ENCODE measurements at places on chromosomes 3 and 15.

- no peak for DNase-seq
These were observed 49.2 kb upstream of the CTDSPL start for GRCh38 chr3:37812499-37812896.

DNA sequence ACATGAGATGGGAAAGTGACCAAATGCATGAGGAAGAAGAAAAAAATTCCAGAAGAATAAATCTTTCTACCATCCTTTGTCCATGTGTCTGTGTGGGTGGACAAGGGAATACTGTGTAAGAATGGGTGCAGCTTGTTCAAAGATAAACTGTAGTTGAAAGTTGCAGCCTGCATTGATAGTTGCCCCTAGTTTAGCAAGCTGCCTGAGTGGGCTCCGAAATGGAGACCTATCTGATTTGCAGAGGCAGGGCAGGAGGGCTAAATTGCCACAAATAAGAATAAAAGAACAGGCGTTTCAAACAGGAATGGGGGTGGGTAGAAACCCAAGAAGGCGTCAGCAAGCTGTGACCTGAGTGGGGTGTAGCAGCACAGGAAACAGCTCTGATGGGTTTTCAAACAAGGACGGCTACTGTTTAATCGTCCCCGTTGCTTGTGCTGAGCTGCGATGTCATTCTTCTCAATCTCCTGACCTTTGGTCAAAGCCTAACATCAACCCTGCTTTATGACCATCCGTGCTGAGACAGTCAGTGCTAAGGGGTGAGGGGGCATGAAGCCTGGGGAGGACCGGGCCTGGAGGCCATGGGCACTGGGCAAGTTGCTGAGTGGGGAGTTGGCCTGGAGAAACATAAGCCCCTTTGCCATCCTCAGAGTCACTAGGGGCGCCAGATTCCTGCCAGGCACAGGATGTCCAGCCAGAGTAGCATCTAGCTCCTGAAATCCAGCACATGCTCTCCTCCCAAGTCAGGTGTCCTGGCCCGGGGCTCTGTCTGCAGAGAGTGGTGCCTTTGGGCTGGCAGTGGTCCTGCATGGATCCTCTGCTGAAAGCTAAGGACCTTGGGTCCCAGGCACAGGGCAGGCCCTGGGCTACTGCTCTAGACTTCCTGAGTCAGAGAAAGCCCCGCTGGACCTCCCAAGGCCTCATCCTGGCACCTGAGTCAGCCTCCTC lies 19.2 kb upstream of the C15orf39 start:
- DNase-seq = no peak

GRCh38 chr15:65460741-65461347 lies 38.1 kb upstream of the IGDCC4 start:
- DNase-seq = peak; percentile 37

DNA sequence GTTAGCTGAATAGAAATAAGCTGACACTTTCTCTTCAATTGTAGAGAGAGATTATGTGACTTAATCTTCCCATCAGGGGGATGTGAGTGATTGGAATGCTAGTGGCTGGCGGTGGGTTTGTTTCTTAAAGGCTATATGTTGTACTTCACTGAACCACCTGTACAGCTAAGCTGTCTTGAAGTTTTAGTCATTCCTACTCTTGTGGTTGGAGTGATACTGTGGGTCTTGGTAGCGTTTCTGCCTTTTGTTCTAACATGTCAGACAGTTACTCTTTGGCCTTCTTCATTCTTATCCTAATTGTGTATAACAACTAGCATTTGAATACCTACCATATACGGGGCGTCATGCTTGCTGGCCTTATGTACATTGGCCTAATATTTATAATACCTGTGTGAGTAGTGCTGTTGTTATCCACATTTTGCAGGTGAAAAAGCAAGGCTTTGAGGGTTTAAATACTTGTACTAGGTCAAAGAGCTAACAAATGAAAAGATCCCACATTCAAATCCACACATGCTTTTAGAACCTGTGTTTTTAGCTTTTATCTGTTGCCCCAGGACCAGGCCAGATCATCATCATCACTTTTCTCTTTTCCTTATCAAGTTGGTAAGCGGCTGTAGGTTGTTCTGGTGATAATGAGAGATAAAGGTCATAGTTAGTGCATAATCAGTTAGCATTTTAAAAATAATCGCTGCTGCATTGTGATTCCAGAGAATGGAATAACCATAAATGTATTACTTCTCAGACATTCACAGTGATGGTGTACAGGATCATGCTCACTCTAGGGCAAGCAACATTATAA lies 50.2 kb downstream of the AKAP13 start:
- no peak for DNase-seq

DNA sequence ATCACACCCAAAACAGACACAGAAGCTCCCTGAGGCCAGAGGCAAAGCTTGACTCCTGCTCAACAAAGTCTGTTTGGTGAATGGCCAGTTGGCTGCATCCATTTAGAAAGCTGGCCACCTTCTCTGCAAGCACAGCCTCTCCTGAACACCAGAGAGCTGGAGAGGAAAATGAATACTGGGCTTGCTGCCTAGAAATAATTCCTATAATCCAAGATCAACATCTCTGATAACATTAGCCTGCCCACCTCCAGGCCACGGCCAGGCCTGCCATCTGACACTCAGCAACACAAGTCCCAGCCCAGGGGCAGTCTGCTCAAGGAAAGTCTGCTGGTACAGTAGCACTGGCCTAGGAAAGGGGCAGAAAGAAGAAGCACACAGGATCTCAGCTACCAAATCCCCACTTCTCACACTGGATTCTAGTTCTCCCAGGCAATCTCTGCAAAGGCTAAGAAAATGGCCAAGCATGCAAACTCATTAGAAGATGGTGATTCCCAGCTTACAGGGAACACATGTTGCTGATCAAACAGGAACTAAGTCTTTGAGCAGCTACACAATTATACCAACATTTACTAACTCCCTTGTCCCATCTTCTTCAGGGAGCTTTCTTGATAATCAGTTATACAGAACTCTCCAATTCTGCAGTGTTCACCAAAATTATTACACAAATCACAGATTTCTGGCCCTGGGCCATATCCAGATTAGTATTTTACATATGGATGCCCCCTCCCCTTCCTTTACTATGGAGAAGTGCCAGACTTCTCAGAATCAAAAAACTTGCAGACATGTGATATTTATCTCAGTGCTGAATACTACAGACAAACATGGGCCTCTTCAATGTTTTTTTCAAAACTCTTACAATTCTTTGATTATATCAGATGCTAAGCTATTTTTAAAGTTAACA lies 9.9 kb downstream of the TBC1D2B start:
- DNase-seq = no peak

DNA sequence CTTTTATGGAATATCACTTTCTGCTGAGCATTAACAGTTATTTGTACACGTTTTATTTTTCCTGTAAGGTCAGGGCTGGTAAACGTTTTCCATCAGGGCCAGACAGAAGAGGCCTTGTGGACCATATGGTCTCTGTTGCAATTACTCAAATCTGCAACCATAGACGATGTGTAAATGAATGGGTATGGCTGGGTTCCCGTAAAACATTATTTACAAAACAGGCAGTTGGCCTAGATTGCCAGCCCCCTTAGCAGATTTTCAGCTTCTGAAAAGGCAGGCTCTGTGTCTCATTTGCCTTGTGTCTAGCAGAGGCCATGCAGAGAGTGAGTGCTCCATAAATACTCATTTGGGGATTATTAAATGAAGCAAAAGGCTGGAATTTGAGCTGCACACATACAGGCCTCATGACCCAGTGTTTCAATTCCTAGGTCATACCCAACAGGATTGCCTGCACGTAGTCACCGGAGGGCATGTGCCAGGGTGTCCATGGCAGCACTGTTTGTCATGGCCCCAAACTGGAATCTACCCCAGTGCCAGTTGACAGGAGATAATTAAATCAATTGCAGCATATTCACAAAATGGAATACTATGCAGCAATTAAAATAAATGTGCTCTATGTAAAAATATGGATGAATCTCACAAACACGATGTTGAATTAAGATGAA lies 51.3 kb downstream of the GPD1L start:
- no peak for DNase-seq

- no peak for DNase-seq
These were observed 35.6 kb downstream of the MAP1A start for GRCh38 chr15:43552986-43553385.

- DNase-seq = no peak
These were observed 99.6 kb downstream of the PGPEP1L start for GRCh38 chr15:98907927-98908471.

DNA sequence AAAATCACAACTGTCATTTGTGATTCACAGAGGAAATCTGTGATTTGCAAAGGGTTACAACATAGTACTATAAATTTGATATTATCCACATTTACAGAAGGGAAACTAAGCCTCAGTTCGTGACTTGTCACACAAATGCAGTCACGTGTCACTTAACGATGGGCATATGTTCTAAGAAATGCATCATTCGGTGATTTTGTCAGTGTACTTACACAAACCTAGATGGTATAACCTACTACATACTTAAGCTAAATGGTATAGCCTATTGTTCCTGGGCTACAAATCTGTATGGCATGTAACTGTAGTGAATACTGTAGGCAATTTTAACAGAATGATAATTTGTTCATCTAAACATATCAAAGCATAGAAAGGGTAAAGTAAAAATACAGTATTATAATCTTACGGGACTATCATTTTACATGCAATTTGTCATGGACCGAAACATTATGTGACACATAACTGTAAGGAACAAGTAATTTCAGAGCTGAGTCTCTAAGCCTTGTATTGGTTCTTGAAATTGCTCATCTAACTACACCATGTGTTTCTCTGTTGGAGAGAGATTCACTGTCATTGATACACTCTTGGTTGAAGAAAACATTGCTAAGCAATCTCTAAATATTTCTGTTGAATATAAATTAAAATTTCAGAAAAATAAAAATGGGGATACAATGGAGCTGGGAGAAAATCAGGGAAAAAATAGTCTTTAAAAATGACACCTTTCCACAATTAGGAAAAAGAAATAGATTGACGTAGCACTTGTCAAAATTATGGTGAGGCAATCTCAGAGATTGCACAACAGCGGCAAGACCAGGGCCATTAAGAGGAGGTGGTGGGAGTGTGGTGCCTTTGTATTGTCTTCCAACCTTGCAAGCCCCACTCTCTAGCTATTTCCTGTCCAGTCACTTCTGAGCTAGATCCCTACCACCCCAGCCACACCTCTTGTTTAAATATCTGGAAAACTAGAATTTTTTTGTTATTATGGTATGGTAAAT lies 645.8 kb upstream of the TBL1XR1 start:
- DNase-seq = no peak

- no peak for DNase-seq
These were observed 24.6 kb upstream of the INSYN1 start for GRCh38 chr15:73777741-73778140.

- peak; percentile 83 for DNase-seq
These were observed 282.3 kb upstream of the NECTIN3 start for GRCh38 chr3:110789315-110789714.

GRCh38 chr15:77531191-77532000 lies 101.3 kb downstream of the LINGO1 start:
- DNase-seq = no peak

DNA sequence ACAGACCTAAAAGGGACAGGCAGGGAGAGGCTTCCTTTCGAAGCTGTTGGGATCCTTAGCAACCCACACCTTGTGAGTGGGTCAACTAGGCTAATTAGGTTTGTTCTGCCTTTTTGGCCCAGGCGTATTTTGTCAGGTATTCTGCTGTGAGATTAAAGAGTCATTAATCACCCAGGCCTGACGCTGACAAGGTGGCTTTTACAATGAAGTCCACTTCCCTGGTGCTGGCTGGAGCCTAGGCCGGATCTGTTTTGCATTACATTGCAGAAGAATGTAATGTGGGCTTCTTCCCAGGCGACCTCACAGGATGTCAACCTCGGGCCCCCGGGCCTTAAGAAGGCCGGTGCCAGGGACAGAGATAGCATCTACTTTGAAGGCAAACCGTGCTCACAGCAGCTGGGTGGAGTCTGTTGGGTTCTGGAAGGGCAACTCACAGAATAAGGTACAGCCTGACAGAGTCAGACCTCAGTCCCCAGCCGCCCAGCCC lies 76.9 kb downstream of the HES1 start:
- DNase-seq = no peak

GRCh38 chr3:32469151-32469874 lies 33.3 kb downstream of the CMTM6 start:
- DNase-seq = no peak

DNA sequence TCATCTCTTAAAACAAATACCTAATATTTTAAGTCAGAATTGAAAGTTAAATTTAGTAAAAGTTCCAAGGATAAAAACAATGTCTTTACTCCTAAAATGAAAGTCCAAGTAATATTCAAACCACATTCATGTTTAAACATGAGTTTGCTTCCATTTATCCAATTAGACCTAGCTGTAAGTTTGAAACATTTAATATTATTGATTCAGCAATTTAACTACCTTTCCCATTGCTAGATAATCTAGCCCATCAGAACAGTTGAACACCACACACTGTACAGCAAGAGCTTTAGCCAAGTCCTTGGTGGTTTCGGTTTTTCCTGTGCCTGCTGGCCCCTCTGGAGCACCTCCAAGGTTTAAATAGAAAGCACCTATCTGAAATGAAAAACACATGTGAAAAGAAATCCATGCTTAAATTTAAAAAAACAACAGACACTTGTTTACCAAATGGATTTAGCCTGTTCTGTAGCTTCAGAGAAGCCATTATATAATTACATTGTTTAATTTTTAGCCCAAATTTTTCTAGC lies 97.8 kb downstream of the DNAH12 start:
- no peak for DNase-seq

- DNase-seq = no peak
These were observed 14.1 kb downstream of the MGLL start for GRCh38 chr3:127808197-127808596.

- DNase-seq = no peak
These were observed 25.1 kb upstream of the POLG start for GRCh38 chr15:89359471-89360293.

DNA sequence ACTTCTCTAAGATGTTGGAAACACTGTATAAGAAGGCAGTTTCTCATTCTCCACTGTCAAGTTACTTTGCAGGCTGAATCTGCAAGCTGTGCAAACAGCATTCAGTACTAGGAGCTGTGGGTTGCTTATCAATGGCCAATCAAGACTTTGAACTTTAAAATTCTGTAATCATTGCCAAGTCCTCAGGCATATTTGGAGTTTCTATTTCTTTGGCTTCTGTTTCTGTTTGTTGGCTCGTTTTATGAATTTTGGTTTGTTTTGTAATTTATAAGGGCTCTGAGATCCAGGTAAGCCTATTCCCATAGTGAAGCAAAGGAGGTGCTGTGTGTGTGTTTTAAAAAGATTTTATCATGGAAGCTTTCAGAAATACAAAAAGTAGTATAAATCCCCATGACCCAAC lies 32.1 kb downstream of the TLNRD1 start:
- DNase-seq = no peak

GRCh38 chr3:135691240-135691639 lies 274.3 kb upstream of the PPP2R3A start:
- no peak for DNase-seq

DNA sequence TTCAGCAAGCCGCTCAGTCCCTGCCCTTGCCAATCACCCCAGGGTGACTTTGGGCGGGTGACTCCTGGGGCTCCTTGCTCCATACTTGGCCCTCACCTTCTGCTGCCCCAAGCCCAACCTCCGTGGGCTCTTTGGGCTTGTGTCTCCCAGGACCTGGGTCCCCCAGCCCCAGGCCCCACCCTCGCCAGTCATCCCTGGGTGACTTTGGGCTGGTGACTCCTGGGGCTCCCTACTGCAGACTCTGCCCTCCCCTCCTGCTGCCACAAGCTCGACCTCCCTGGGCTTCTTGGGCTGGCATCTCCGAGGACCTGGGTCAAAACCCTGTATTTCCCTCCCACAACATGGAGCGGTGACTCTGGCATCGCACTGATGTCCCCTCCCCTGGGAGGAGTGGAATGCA lies 151.5 kb downstream of the GOLGA6L4 start:
- DNase-seq = no peak

GRCh38 chr3:194584320-194584776 lies 48.9 kb downstream of the TMEM44 start:
- DNase-seq = no peak

Measured in HCEC 1CT (cell line).